ENCODE measurements at places on chromosomes 11 and 22.

DNA sequence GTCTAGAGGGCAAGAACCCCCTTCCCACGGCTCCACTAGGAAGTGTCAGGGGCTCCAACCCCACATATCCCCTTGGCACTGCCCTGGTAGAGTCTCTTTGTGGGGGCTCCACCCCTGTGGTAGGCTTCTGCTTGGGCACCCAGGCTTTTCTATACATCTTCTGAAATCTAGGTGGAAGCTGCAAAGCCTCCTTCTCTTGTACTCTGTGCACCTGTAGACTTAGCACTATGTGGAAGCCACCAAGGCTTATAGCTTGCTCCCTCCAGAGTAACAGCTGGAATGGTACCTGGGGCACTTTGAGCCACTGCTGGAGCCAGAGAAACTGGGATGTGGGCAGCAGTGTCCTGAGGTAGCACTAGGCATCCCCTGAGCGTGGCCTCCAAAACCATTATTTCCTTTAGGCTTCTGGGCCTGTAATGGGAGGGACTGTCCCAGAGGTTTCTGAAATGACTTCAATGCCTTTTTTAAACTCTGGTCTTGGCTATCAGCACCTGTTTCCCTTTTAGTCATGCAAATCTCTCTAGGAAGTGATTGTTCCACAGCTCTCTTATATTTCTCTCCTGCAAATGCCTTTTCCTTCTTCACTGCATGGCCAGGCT is 68.4 kb downstream of the TRAF6 start:
- no peak for DNase-seq

DNA sequence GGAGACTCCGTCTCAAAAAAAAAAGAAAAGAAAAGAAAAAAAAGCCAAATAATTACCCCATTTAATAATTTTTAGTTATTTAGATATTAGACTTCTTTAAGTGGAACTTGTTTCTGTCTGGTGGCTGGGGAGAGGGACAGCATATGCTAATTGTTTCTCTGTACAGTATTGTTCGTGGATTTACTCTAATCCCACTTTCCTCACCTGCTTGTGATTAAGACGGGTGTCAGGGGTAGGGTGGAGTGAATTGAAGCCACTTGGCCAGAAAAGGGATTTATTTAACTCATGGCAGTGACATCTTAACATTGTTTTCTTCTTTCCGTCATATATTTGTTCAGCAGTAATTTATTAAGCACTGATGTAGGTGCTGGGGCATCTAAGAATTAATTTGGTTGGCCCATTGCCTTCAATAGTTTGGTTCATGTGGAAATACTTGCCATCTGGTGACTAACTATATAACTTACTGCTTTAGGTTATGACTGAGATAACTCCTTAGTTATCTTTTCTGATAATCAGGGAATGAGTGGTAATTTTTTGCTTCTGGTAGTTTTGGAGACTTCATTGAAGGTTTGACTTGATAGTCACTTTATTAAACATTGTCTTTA is 4.6 kb downstream of the TNRC6B start:
- DNase-seq: no peak

DNA sequence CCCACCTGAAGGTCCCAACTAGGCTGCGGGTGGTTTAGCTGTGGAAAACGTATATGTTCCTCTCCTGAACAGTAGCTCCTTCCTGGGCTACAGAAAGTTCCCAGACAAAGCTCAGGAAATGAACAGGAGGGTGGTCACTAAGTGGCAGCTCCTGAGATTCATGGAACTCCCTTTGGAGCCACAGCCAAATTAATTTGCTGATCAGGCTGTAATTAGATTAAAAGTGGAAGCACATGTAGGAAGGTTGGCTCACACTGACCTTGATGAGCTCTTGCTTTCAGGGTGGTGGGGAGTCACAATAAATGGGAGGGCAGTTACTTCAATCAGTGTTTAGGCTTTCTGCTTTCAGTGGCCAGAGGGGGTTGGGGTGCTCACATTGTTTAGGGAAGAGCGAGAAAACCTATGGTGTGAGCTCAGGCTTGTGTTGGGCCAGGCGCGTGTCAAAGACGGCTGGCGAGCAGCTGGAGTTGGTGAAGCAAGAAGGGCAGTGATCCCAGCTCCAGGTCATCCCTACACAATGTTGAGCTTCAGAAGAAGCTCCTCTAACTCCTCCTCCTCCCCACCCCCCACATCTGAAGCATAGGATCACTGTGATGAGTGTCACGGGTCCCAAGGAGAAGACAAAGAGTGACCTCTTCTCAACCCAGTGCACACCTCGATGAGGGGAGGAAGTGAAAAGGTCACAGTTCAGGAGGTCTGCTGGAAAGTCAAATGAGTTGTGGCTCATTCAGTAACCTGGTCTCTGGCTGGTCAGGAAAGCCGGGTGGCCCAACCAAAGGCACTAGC is 42.5 kb downstream of the CLPB start:
- DNase-seq: no peak

GRCh38 chr11:119108146-119108856 is 1.2 kb downstream of the C2CD2L start:
- DNase-seq: no peak

DNA sequence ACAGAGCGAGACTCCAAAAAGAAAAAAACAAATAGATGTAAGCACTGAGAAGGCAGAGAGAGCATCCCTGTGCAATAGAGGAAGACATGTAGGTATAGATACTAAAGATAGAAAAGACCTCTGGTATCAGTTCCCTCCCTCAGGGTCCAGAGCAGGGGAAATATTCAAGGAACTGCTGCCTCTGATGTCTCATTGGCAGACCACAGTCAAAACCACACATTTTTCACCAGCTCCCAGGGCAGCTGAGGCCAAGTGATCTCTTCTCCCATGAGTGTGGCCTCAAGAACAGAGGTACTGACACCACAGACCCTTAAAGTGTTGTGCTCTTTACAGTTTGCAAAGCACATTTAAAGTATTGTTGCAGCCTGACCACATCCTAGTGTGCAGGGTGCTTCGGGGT is 288.5 kb downstream of the NTM start:
- DNase-seq: no peak

Measured in Right ventricle myocardium superior (tissue), 1 donor.